Thyroid gland (tissue), 4 donors: ENCODE measurements at places on chromosomes 5 and 9. TPM values are rescaled to one million over a fixed set of nuclear protein-coding genes. Genes with fewer than 3 reads are reported as not detected.

The SLC23A1 gene
- total RNA-seq = not detected

The DMRT2 gene
- not detected for total RNA-seq

The PCAT7 gene
- total RNA-seq = not detected

The FAM153A gene
- total RNA-seq = 11.4 TPM

The JAKMIP2 gene
- under 0.01 TPM for total RNA-seq

The EPB41L4A gene
- total RNA-seq = 44.2 TPM

The CXXC5 gene
- total RNA-seq = 56.0 TPM

DNA sequence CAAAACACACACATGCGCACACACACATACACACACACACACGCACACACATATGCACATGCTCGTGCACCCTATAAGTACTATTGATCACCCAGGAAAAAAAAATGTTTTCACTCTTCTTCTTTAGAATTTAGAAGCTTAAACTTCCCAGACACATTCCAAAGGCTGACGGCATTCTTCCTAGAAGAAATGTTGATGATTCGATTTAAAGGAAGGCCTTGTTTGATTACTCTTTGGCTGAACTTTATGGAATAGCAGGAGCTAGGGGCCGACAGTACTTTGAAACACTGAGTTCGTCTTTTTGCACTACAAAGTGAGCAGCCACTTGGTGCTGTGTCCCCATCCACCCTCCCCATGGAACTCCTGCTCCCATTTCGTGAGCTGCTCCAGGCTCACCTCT lies 113.2 kb downstream of the EGFLAM start:
- no peak overlapping the region for H3K4me3 ChIP-seq
- no peaks in the 10 kb centered on the region for H3K36me3 ChIP-seq

GRCh38 chr9:5492965-5493678 lies 17.2 kb upstream of the PDCD1LG2 start:
- no peak overlapping the region for H3K27ac ChIP-seq
- no peak for DNase-seq
- H3K4me3 ChIP-seq = no peak overlapping the region

DNA sequence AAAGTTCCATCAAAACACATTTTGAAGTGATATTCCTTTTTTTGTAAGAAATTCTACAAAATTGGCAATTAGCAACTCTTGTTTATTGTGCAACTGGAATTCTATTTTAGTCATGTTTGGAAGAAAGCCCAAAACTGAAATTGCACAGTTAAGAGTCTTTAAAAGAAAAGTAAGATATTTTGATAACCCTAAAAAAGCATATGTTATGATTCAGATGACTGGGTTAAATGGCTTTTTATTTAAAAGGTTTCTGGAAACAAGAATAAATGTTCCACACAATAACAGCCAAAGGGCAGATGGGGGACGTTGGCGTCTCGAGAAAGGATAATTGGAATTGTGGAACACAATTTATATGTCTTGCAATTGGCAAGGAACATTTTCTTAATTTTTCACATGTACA lies 275.2 kb downstream of the CDH9 start:
- no peaks in the 10 kb centered on the region for H3K36me3 ChIP-seq
- no peak overlapping the region for H3K27ac ChIP-seq
- no peaks in the 10 kb centered on the region for H3K4me1 ChIP-seq
- H3K27me3 ChIP-seq = no peaks in the 10 kb centered on the region

DNA sequence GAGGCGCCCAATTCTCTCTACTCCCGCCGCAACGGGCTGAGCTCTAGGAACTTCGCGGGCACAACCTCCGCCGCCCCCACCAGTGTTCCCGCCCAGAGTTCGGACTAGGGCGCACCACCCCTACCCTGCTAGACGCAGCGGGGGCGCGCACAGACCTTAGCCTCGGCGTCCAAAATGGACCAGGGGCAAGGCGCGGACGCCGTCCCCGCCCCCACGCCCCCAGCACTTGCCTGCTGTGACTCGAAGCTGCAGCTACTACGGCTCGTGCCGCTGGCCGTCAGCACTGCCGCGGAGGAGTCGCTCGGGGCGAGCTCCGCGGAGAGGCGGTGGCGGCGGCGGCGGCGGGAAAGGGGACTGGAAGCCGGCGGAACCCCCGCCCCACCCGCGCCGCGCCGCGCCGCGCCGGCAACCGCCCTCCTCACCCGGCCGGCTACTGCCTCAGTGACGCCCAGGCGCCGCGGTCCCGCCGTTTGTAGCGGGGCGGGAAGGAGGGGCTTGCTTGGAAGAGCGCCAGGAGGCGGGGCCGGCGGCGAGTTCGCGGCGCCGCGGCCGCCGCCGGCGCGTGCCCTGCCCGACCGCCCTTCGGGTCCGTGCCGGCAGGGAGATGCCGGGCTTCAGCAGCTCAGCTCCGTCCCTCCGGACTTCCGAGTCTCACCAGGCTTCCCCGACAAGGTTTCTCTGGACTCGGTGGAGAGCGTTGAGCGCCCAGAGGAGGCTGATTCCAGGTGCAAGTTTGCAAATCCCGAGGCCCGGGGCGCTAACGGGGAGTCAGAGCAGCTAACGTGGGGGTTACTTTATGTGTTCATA lies 4.5 kb downstream of the ELAVL2 start:
- peaks cover 22% of the 10 kb centered on the region for H3K4me1 ChIP-seq
- H3K27me3 ChIP-seq = peaks cover 28% of the 10 kb centered on the region
- no peaks in the 10 kb centered on the region for H3K36me3 ChIP-seq
- DNase-seq = peak; percentile 20
- H3K4me3 ChIP-seq = no peak overlapping the region
- no peak overlapping the region for H3K27ac ChIP-seq

DNA sequence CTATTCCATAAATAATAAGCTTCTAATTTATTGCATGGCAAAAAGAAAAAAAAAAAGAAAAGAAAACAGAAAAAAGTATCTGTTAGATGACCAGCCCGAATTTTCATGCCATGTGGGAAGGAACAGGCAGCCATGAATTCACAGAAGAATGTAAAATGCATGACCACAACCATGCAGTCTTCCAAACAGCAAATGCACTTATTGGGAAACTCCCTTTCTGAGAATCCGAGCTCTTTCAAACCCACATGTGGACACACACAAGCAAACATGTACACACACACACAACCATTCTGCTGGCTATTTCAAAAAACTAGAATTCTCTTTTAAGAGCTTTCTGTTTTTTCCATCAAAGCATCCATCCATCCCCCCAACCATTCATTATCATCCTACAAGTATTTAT lies 236.1 kb downstream of the DNAH5 start:
- H3K4me1 ChIP-seq = no peaks in the 10 kb centered on the region
- H3K36me3 ChIP-seq = no peaks in the 10 kb centered on the region
- no peaks in the 10 kb centered on the region for H3K27me3 ChIP-seq
- no peak overlapping the region for H3K4me3 ChIP-seq

DNA sequence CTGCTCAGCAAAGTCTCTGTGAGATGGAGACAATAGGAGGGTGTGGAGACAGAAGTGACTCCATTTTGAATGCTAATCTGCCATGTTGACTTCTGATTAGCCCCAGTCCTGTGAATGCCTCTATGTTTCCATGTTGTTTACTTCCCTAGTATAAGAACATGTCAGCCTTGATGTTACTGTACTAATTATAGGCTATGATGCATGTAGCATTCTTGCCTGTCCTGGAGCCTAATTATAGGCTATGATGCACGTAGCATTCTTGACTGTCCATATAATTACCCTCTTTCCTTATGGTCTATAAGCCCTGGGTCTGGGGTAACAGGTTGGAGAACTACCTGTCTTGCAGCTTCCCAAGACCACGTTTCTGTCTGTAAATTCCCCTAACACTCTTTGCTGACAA lies 353.3 kb upstream of the CLINT1 start:
- H3K27me3 ChIP-seq = no peaks in the 10 kb centered on the region
- no peak for DNase-seq
- H3K27ac ChIP-seq = no peak overlapping the region
- H3K4me1 ChIP-seq = no peaks in the 10 kb centered on the region
- H3K4me3 ChIP-seq = no peak overlapping the region

DNA sequence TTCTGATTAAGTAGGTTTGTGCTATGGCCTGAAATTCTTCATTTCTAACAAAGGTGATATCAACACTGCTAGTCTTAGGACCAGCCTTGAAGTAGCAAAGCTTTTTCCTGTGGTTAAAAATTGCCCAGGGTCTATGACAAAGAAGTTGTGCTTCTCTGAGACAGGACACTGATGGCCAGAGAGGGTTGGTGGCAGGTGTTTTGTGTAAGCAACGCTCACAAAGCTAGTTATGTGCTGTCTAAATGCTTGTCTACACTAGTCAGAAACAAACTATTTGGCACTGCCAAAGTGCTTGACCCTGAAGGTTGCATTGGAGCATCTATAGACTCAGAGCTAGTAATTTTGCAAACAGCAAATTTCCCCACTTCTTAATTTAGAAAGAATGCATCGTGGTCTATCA lies 44.1 kb upstream of the SELENOP start:
- H3K27me3 ChIP-seq = no peaks in the 10 kb centered on the region
- H3K27ac ChIP-seq = no peak overlapping the region
- no peak overlapping the region for H3K4me3 ChIP-seq
- H3K36me3 ChIP-seq = no peaks in the 10 kb centered on the region
- peaks cover 15% of the 10 kb centered on the region for H3K4me1 ChIP-seq

DNA sequence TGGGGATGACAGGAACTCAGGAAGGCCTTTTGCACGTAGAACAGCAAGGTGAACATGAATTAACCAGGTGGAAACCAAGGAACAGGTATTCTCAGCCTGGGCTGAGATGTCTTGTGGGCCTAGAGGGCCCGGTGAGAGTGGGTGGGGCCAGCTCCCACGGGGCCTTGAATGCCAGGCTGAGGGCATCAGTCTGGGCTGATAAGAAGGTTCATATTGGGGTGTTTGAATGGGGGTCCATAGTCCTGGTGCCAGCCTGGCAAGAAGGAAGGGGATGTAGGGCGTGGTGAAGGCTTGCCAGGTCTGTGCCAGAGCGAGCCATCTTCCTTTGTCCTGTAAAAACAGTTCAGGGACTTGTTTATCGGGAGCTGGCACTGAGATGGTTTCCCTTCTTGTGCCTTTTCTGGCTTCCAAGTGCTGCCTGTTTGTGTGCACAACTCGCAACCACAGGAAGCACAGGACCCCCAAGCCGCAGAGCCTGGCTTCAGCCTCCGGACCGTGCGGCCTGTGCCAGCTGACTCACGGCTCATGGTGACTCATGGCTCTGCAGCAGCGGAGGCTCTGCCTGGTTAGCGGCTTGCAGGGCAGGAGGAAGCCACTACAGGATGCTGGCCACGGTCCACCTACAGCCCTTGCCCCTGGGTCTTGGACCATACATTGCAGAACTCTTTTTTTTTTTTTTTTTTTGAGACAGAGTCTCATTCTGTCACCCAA lies 2.4 kb downstream of the CARD19 start:
- no peaks in the 10 kb centered on the region for H3K27me3 ChIP-seq
- DNase-seq = peak; percentile 73
- no peaks in the 10 kb centered on the region for H3K36me3 ChIP-seq
- peak overlapping the region; percentile 80 for H3K27ac ChIP-seq

- no peak for DNase-seq
- peaks cover 11% of the 10 kb centered on the region for H3K4me1 ChIP-seq
- H3K27ac ChIP-seq = no peak overlapping the region
- H3K27me3 ChIP-seq = no peaks in the 10 kb centered on the region
- no peaks in the 10 kb centered on the region for H3K36me3 ChIP-seq
- no peak overlapping the region for H3K4me3 ChIP-seq
These were observed 1.6 kb downstream of the TEX48 start for GRCh38 chr9:114680259-114681001.

DNA sequence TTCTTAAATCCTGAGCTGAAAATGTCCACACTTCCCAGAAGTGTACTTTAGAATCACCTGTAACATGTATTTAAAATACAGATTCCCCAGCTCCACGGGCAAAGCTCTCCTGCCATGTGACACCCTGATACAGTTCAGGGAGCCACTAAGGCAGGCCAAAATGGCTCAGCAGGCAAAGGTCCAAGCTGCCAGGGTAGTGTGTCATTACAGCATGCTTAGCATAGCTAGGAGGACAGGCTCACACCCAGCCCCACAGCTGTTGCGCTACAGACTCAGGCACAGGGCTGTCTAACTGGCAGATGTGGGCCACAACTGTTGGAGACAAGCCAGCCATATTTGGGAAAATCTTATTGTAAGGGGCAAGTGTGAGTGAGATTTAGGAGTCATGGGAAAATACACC lies 73.0 kb downstream of the C9orf85 start:
- H3K4me3 ChIP-seq = no peak overlapping the region
- H3K36me3 ChIP-seq = no peaks in the 10 kb centered on the region
- H3K4me1 ChIP-seq = no peaks in the 10 kb centered on the region
- no peak overlapping the region for H3K27ac ChIP-seq

- no peaks in the 10 kb centered on the region for H3K4me1 ChIP-seq
- no peak for DNase-seq
- no peaks in the 10 kb centered on the region for H3K27me3 ChIP-seq
- H3K27ac ChIP-seq = no peak overlapping the region
- no peaks in the 10 kb centered on the region for H3K36me3 ChIP-seq
These were observed 237.0 kb upstream of the CDH18 start for GRCh38 chr5:20224966-20225365.

GRCh38 chr5:36602704-36603321 lies 3.6 kb upstream of the SLC1A3 start:
- no peaks in the 10 kb centered on the region for H3K36me3 ChIP-seq
- no peak overlapping the region for H3K27ac ChIP-seq
- peaks cover 5% of the 10 kb centered on the region for H3K4me1 ChIP-seq
- H3K27me3 ChIP-seq = no peaks in the 10 kb centered on the region
- H3K4me3 ChIP-seq = no peak overlapping the region
- peak; percentile 10 for DNase-seq

GRCh38 chr9:5870691-5871090 lies 20.0 kb upstream of the MLANA start:
- H3K27ac ChIP-seq = peak overlapping the region; percentile 66
- no peaks in the 10 kb centered on the region for H3K27me3 ChIP-seq
- H3K4me3 ChIP-seq = no peak overlapping the region
- peak; percentile 97 for DNase-seq
- H3K4me1 ChIP-seq = peaks cover 11% of the 10 kb centered on the region

GRCh38 chr5:138805096-138805495 lies 51.9 kb downstream of the CTNNA1 start:
- no peaks in the 10 kb centered on the region for H3K36me3 ChIP-seq
- H3K4me1 ChIP-seq = peaks cover 22% of the 10 kb centered on the region
- H3K27me3 ChIP-seq = no peaks in the 10 kb centered on the region
- no peak overlapping the region for H3K27ac ChIP-seq

- no peak overlapping the region for H3K4me3 ChIP-seq
- no peak for DNase-seq
- H3K27me3 ChIP-seq = no peaks in the 10 kb centered on the region
- H3K4me1 ChIP-seq = peaks cover 12% of the 10 kb centered on the region
- H3K27ac ChIP-seq = no peak overlapping the region
These were observed 5.5 kb downstream of the NUDT2 start for GRCh38 chr9:34334916-34335315.

GRCh38 chr5:143016777-143017516 lies 246.8 kb downstream of the ARHGAP26 start:
- no peaks in the 10 kb centered on the region for H3K27me3 ChIP-seq
- H3K36me3 ChIP-seq = no peaks in the 10 kb centered on the region
- peak; percentile 10 for DNase-seq
- no peak overlapping the region for H3K4me3 ChIP-seq

DNA sequence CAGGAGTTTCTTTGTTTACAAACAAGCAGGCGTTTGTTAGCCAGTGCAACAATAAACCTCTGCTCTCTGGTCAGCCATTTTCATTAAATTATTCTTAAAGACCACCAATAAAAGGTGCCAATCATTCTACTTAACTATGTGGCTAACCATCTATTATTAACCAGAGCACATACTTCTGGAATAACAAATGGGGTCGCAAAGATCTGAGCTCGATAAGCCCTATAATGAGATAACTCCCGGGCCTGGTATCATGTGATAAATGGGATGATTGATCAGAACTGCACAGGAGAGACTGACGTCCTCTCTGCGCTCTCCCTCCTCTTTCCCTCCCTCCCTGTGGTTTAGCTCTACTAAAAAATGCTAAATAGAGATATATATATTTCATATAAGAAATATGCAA lies 488.2 kb downstream of the NTRK2 start:
- no peak overlapping the region for H3K27ac ChIP-seq
- no peak for DNase-seq
- H3K4me3 ChIP-seq = no peak overlapping the region
- H3K36me3 ChIP-seq = no peaks in the 10 kb centered on the region
